ENCODE measurements at places on chromosomes 16 and 17. TPM values are rescaled to one million over a fixed set of nuclear protein-coding genes. Genes with fewer than 3 reads are reported as not detected.

CD300LB gene
- total RNA-seq: 1.5 TPM

HLF gene
- total RNA-seq: 29.4 TPM

STH gene
- total RNA-seq: not detected

TSPOAP1 gene
- 20.2 TPM for total RNA-seq

KRT33A gene
- not detected for total RNA-seq

NOS2 gene
- 0.38 TPM for total RNA-seq

CEP20 gene
- 24.1 TPM for total RNA-seq

VMO1 gene
- 9.9 TPM for total RNA-seq

NPIPB6 gene
- not detected for total RNA-seq

IRX6 gene
- total RNA-seq: 3.5 TPM
